ENCODE measurements at places on chromosomes 13 and 19.

DNA sequence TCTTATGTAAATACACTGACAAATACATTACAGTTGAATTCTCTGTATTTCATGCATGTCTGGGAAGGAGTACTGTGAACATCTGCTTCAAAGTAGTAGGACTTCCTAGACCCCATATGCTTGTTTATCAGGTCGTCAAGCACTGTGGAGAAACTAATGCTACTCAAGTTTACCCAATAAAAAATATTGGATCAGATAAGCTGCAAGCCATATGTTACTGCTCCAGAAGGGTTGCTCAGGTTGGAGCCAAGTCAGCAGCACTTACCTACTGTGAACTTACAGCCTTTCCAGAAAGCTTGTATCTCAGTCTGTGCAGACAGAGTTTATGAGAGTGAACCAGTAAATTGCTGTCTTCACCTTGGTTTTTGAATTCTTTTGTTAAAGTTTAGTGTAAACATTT is 36.2 kb downstream of the SLAIN1 start:
- no peak for DNase-seq

DNA sequence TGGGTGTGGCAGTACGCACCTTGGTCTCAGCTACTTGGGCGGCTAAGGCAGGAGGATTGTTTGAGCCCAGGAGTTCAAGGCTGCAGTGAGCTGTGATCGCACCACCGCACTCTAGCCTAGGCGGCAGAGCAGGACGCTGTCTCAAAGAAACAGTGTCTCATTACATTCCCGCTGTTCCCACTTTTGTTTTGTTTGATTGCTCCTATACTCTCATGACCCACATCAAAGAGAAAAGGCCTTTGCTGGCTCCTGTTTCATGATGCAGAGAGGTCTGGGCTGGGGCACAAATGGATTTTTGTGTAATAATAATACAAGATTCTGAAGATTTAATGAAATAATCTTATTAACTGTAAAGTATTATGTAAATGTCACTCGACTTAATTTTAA is 85.7 kb downstream of the LACC1 start:
- DNase-seq = no peak

- no peak for DNase-seq
These were observed 836 bp upstream of the BST2 start for GRCh38 chr19:17406046-17406886.

DNA sequence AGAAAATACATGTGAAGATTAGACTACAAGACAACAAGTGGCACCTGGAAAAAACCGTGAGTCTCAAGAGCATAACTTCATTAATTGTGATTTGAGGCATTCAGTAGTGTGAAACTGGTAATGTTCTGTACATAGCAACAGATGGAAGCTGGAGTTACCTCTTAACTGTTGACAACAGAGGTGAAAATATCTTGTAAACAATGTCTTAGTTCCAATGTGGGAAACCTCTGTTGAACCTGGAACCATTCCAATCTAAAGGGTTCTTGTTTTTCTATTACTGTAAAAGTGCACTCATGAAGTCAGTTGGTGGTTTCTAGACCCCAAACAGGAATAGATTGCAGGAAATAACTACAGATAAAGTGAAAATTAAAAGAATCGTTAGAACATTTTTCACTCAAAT is 728.4 kb downstream of the SLITRK1 start:
- DNase-seq = no peak

DNA sequence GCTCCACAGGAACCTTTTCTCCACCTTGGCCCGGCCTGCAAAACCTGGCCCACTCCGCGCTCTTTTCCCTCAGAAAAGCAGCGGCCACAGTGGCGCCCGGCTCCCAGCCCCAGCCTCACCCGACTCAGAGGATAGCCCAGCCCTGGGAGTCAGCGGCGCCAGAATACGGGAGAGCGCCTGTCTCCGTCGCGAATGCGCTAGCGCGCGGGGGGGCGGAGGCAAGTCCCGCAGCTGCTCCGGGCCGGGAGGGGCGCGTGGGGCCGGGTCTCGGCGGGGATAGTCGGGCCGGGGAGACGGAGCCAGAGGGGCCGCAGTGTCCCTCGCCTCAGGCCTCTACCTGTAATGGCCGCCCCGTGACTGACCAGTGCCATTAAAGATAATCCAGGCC is at the start of gene ZFP30:
TSS of gene ZFP30 (minus strand) at position 165 of the 388 bp plus-strand sequence. CDS start 7,643 bp downstream, outside the sequence.
- peak; percentile 61 for DNase-seq

DNA sequence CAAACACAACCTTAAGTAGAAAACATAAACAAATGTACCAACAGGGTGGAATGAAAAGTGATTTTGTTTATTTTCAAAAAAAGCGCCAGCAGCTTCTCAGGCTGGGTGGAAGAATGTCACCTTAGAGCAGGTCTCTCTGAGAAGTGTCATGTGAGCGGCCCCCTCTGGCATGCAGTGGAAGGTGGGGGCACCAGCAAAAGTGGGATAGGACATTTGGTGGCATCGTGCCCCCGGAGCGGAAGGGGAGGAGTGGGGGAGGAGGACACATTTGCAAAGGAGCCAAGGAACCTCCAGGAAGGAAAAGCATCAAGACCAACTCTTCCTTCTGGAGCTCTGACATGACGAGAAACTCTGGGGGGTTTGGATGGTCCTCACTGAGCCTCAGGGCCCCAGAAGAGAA is 635.3 kb downstream of the UQCRFS1 start:
- no peak for DNase-seq
